ENCODE measurements at places on chromosomes 1 and 21.

DNA sequence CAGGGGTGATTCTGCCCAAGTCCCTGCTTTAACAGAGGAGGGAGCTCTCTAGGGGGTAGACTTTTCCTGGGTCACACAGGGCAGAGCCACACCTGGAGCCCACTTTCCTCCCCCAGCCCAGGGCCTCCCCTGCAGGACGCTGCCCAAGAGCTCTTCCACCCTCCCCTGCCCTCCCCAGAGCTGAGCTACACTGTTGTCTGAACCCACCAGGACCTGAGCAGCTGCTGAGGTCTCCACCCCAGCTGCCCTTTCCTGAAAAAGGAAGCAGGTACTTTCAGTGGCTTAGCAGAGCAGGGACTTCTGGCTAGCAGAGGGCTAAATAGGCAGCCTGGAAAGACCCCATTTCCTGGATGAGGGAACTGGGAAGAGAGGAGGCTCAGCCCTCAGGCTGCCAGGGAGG lies 169.3 kb upstream of the ETV3 start:
- no peak for DNase-seq

DNA sequence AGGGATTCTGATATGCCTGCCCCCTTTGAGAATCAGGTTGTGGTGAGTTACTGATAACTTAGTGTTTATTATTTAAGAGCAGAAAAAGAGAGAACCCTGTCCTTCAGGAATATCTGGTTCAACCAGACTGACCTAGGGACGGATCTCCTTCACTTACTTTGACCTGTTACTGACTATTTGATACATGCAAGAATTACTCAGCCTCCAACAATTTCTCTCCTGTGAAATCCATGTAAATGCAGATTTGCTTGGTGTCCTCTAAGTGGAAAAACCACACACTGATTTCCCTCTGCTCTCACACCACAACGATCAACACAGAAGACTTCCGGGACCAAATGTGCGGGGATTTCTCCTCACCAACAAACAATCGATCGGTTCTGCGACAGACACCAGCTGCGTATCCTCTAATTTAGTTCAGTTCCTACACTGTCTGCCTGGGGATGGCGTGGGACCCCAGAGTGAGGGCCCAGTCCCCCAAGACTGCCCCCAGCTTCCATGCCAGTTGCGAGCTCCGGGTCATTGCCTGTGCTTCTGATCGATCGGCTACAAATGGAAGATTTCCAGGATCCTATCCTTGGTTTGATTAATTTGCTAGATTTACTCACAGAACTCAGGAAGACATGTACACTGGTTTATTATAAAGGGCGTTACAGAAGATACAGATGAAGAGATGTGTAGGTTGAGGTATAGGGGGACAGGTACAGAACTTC lies 51.7 kb downstream of the BACE2 start:
- DNase-seq: no peak

- no peak for DNase-seq
These were observed 3.8 kb upstream of the INKA2 start for GRCh38 chr1:111742938-111743549.

DNA sequence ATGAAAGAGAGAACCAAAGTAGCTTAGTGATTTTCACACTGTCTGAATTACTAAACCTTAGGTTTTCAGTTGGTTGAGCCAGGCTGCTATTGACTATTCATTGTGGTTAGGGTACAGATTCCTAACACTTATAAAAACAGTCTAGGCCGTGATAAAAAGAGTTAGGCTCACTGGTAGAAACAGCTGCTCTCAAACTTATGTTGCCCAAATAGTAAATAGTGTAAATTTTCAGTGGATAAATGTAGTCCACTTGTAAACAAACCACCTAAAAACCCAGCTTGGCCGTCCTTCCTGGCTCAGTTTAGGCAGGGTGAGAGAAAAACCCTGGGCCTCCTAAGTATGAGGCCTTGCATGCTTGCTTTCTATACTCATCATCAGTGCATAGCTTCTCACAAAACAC lies 34.9 kb downstream of the ARID1A start:
- no peak for DNase-seq

DNA sequence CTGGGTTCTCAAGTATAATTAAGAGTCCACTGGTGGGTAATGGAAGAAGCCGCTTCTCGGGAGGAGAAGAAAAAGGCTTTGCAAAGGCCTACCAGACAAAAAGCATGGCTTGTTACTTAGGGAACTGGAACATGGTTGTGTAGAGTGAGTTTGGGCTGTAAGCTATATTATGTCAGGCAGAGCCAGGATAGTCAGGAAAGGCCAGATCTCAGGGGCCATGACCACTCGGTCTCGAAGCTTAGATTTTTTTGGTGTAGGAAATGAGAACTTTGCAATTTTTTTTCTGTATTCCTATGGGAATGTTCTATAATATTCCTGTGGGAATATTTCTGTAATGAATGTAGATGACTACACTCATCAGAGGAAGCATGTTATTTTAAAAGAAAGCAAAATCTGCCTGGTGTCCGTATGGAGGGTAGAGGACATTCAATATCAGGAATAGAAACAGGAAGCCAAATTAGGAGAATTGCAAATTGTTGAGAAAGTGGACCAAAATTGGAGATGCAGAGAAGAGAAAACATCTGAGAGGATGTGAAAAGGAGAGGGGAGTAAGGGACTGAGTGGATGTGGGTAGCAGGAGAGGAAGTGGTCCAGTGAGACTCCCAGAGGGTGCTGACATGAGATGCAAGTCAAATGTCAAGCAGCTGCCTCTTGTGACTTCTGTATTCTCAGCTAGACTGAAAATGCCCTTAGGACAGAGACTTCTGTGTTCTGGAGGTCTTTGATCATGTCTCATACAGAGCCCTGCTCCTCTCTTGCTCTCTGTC lies 45.2 kb upstream of the HAO2 start:
- no peak for DNase-seq

- no peak for DNase-seq
These were observed 18.1 kb upstream of the PADI3 start for GRCh38 chr1:17230671-17231310.

GRCh38 chr1:89552471-89553081 lies 27.9 kb downstream of the LRRC8B start:
- DNase-seq: no peak

DNA sequence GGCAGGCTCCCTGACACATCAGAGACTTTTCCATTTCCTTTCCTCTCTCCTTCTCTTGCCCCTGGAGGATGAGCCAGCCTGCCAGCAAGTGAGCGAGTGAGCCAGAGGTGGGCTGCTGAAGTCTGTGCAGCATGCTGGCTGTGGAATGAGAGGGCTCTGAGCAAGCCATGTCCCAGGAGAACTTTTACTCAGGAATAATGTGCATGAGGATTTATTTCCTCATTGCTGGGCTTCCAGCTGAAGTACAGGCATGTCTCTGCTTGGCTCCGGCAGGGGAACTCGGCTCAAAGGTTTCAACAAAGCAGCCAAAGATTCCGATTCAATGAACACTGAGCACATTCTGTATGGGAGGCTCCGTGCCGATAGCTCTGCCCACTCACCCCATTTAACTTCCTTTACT lies 43.7 kb downstream of the UBIAD1 start:
- DNase-seq: no peak

- no peak for DNase-seq
These were observed 53.9 kb downstream of the DMRTB1 start for GRCh38 chr1:53512807-53513755.

GRCh38 chr1:153357853-153358690 lies at the start of gene S100A9:
TSS of gene S100A9 (plus strand) at chr1:153357854. CDS start at chr1:153358284, 430 bp downstream.
- no peak for DNase-seq

GRCh38 chr1:95013950-95014574 lies 58.7 kb downstream of the ALG14 start:
- no peak for DNase-seq

GRCh38 chr1:100483230-100483629 lies 54.7 kb upstream of the GPR88 start:
- no peak for DNase-seq

DNA sequence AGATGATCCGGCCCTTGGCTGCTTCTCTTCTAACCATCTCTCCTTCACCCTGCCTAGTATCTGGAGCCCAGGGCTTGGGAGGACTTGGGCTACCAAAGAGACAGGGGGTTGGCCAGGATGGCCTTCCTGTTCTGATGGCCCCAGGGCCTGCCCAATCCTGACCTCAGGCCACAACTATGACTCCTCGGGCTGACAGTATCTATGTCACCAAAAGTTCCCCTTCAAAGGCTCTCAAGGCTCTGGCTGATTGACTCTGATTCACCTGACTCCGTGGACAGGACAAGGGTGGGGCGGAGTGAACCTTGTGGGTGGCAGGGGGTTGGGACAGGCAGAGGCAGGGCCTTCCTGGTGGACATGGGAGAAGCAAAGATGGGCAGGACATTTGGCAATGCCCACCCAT lies 12.7 kb downstream of the MEF2D start:
- no peak for DNase-seq

GRCh38 chr1:45409276-45409675 lies 69.0 kb upstream of the MUTYH start:
- DNase-seq: no peak

DNA sequence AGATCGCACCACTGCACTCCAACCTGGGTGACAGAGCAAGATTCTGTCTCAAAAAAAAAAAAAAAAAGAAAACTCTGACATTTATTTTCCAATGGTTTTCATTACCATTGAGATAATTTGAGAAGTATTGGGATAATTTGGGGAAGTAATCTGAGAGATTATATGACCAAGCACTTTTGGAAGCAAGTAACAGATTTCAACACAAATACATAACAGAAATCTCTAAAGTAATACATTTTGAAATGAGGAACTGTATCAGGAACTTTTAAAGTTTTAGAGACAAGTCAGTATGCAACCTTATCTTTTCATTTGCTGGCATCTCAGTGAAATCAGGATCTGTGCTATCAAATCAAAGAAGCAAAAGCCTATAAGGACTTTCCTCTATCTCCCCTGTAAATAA lies 25.4 kb upstream of the SLC16A1 start:
- DNase-seq: no peak
